Activated naive CD8-positive, alpha-beta T cell treated with anti-CD3 and anti-CD28 coated beads for 36 hours (primary cell): ENCODE measurements at places on chromosomes 2 and 18. TPM values are rescaled to one million over a fixed set of nuclear protein-coding genes. Genes with fewer than 3 reads are reported as not detected.

DNA sequence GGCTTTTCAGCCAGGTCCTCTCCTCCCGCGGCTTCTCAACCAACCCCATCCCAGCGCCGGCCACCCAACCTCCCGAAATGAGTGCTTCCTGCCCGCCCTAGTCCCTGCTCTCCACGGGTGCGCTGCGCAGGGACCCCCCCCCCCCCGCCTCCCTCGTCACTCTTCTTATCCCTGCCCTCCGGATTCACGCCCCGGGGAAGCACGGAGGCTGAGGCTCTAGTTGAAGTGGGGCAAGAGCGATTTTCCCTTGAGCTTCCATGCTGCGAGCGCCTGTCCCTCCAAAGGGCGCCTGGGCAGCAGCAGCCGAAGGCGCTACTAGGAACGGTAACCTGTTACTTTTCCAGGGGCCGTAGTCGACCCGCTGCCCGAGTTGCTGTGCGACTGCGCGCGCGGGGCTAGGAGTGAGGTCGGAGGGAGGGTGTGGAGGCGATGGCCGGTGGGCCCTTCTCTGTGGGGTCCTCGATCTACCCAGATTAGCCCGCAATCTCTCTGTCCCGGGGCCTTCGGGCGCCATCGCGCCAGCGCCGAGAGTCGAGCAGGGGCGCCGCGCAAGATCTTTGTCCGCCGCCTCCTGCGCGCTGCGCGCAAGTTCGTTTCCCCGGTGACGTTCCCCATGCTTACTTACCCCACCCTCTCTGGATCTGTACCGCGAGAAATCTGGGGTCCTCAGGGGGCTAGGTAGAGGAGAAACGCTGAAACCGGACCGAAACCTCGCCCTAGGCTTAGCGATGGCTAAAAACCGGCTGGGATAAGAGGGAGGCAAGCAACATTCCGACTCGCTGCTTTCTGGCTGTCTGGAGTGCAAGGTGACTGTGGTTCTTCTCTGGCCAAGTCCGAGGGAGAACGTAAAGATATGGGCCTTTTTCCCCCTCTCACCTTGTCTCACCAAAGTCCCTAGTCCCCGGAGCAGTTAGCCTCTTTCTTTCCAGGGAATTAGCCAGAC is 677 bp downstream of the GAD1 start:
- peak; percentile 41 for DNase-seq

DNA sequence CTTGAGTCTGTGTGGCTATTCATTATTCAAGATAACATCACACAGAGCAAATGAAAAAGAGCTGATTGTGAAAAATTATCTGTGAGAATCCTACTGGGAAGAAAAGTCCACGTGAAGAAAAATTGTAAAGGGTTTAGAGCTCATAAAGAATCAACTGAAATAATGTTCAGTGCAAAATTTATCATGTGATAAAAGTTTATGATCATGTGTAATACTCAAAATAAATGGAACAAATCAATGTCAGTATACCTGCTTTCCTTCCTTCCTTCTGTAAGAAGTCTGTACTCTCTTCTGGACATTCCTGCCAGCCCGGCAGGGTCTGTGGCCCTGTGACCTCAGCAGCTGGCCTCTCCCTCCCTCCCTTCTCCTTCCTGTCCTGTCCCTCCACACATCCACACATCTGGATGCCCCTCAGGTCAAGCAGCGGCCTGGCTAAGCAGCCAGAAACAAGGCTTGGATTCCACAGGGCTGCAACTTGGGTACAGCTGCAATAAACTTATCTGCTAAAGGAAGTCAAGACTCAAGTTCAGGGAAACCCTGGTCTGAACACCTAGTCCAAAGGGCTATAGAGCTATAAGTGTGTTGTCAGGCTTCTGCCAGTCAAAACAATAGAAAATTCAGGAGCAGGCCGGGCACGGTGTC is 172.1 kb downstream of the MREG start:
- DNase-seq, result no peak

DNA sequence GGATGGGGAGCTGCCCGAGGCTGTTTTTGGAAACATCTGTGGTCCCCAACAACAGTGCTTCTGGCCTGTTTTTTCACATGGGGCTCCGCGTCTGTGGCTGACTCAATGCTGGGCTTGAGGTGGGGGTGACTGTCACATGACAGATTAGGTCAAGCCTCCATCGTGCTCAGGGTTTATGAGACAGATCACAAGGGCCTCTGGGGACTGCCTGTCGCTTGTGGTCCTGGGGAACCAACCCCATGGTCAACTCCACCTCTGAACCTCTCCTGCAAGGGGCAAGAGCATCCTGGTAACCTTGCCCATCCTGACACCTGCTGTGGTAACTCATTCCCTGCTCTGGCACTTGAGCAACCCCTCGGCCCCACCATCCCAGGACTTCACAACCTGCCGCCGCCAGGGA is 47.6 kb upstream of the SH3RF3 start:
- DNase-seq, result no peak

GRCh38 chr2:218823196-218823855 is 8.3 kb downstream of the PRKAG3 start:
- DNase-seq, result no peak

- DNase-seq, result no peak
Observed at GRCh38 chr18:12372406-12372805, 4.6 kb downstream of the AFG3L2 start.

DNA sequence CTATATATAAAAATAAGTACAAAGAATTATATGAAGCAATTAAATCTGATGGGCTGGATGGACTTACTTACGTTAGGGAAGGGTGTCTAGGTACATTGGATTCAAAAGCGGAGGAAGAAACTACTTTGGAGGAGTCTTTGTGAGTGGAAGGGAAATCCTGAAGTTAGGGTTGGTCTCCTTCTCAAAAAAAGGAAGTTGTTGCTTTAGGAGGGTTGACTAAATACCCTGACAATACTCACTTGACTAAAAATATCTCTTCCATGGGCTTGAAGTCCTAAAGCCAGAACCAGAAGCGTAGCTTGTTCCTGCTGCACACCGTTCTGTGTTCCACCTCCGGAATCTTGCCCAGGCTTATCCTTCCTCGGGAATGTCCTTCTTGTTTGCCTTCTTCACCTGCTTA is 143.3 kb upstream of the ZEB2 start:
- no peak for DNase-seq

DNA sequence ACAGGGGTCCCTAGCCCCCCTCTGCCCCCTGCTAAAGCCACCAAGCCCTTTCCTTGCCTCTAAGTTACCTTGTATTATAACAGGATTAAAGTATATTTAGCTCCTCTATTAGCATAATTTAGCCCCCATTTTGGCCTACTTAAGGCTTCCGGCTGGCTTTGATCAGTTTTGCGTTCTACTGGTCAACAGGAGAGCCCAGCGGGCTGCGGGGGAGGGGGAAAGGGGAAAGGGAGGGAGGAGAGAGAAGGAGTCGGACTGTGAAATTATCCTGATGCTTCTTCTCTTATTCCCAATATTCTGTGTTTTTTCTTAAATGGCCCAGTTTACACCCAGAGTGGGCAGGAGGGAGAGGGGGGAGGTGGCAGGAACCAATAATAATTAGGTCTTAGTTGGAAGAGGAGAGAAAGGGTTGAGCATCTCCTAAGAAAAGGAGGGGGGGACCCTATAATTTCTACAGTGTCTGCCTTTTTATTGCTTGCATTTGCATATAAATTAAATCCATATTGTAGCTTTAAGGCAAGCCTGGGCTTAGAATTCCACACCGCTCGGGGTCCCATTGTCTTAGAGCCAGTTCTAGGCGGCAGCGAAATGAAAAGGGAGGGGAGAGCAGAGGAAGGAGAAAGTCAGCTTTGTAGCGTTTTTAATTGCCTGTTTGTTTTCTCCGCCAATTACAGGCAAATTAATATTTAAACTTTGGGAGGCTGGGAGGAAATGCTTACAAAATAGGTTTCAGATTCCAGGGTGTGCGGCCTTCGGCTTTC is 39.6 kb downstream of the EN1 start:
- DNase-seq, result no peak

KHK gene
- 12.6 TPM for total RNA-seq

KCTD1 gene
- total RNA-seq, result 3.4 TPM

SLC16A14 gene
- 1.0 TPM for total RNA-seq

MROH2A gene
- not detected for total RNA-seq
